ENCODE measurements at places on chromosomes 12 and 14.

DNA sequence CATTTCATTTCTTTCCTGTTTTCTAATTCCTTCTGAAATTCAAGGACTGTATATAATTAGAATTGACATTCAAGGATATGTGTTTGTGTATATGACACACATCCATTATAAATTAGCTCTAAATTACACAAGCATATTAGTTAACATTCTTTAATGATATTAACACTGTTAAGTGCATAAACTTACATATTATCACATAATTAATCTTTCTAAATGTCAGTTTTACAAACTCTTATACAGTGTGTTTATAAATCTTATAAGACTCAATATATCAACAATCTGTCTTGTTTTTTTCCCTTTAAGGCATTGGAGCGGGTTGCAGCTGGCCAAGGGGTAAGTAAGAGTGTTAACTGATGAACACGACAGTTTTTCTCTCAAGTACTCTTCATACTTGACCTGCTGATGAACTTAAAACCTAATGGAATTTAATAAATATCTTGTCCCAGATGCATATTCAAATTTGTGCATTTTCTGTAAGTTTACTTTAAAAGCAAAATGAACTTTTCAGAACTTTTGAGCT lies 76.1 kb downstream of the METTL25 start:
- no peak for DNase-seq

DNA sequence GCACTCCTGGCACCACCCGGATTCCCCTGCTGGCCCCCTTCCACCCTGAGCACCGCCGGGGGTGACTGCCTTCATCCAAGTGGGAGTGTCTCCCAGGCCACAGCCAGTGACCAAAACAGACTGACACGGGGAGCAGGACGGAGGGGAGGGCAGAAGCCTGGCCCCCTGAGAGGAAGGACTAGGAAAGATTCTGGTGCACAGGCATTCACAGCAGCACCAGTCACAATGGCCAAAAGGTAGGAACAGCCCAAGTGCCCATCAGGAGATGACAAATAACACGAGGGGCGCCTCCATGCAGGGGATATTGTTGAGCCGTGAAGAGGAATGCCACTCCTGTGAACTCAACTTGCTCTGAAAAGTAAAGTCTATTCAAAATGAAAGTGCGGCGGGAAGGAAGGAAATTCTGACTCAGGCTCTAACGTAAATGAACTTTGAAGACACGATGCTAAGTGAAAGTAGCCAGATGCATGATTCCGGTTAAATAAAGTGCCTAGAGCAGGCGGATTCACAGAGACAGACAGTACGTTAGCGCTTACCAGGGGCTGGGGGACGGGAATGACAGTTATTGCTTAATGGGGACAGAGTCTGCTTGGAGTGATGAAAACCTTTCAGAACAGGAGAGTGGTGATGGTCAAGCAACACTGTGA lies 146.1 kb upstream of the NCOR2 start:
- peak; percentile 29 for DNase-seq

DNA sequence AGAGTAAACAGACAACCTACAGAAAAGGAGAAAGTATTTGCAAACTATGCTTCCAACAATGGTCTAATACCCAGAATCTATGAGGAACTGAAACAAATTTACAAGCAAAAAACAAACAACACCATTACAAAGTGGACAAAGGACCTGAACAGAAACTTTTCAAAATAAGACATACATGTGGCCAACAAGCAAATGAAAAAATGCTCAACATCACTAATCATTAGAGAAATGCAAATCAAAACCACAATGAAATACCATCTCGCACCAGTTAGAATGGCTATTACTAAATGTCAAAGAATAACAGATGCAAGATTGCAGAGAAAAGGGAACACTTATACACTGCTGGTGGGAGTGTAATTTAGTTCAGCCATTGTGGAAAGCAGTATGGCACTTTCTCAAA lies 125.8 kb downstream of the C12orf42 start:
- DNase-seq = no peak

GRCh38 chr12:68633614-68634558 lies 23.2 kb downstream of the RAP1B start:
- no peak for DNase-seq

DNA sequence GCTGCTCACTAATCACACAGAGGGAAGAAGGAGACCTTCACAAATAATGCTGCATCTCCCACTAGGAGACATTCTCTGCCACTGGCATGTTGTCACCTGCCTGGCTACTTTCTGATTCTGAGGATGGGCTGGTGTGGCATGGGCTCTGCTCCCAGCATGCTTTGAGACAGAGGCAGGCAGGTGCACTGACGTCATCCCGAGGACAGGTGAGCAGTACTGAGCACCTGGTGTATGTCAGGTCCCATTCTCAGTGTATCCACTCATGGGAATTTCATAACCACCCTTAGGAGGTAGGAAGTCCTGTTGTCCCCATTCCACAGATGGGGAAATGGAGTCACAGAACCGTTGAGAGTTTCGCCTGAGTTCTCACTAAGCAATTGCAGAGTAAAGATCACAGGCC lies 597.9 kb downstream of the VRK1 start:
- DNase-seq = no peak

- no peak for DNase-seq
Measured at GRCh38 chr14:95623195-95623594, 63.0 kb upstream of the TCL1B start.

DNA sequence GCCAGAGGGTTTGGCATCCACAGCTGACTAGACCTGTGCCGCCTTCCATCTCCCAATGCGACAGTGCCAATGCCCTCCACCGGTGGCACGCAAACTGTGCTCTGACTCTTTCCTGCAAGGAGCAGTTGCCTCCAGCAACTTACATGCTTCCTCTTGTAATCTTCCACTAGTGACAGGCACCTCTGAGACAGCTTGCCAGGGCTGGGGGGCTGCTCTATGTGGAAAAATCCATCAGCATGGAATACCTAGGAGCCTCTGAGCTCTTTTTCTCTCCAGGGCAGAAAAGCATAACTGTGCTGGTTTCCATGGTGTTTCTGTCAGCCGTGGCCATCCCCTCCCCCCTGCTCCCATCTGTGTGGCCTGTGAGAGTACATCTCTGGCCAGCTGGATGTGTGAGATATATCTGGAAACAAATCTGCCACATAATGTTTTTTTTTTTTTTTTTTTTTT lies 110.6 kb downstream of the MYRFL start:
- no peak for DNase-seq

DNA sequence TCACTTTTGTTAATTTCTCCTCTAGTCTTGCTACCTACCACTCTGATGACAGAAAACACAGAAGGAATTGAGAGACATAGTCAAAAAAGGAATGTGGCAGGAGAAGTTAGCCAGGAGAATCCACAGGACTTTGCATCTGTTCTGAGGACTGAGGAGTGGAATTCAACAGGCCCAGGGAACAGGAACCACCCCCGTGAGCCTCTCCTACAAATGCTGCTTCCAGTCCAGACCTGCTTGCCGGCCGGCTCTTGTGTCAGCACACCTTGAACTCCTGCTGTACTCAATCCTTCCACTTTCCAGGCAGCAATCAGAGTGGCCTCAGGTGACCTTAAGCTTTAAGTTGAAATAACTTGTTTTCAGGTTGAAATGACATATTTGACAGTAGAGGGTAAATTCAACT lies 903.1 kb downstream of the BCL11B start:
- DNase-seq = no peak

GRCh38 chr14:91299121-91300115 lies 54.9 kb upstream of the GPR68 start:
- no peak for DNase-seq

- DNase-seq = no peak
Measured at GRCh38 chr12:103707446-103707845, 120.4 kb downstream of the STAB2 start.

DNA sequence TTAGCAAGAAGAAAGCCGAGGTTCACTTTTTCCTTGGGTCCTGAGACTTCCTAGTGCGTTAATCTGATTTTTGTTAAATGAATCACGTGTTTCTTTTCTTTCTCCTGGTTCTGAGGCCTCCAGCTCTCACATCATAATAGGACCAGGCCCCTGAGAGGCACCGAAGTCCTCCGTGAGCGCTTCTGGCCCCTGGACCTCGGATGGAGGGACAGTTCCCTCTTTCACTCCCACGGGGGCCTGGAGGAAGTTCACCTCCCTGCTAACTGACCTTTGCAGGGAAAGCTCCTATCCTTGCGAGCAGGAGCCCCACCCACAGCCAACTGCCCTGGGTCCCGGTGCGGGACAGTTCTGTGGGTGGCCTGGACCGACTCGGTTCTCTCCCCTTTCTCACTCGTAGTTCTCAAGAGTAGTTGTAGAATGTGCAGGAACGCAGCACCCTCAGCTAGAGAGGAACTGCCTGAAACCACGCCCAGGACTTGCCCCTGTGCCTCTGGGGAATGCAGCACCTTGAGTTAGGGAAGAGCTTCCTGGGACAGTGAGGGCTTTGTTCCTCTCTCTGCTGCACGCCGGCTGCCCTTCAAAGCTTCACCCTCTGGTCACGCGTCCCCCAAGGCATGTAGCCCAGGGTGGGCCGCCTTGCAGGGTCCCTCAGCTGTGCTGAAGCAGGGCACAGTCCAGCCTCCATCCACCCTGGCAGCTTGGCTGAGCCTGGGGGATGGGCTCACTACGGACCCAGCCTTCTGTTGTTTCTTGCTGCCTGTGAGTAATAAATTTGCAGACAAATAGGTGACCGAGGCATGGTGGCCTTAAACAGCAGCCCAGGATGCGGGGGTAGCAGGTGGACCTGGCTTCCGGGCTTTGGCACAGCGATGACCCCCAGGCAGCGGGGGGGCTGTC lies 264.6 kb downstream of the ADGRD1 start:
- no peak for DNase-seq

DNA sequence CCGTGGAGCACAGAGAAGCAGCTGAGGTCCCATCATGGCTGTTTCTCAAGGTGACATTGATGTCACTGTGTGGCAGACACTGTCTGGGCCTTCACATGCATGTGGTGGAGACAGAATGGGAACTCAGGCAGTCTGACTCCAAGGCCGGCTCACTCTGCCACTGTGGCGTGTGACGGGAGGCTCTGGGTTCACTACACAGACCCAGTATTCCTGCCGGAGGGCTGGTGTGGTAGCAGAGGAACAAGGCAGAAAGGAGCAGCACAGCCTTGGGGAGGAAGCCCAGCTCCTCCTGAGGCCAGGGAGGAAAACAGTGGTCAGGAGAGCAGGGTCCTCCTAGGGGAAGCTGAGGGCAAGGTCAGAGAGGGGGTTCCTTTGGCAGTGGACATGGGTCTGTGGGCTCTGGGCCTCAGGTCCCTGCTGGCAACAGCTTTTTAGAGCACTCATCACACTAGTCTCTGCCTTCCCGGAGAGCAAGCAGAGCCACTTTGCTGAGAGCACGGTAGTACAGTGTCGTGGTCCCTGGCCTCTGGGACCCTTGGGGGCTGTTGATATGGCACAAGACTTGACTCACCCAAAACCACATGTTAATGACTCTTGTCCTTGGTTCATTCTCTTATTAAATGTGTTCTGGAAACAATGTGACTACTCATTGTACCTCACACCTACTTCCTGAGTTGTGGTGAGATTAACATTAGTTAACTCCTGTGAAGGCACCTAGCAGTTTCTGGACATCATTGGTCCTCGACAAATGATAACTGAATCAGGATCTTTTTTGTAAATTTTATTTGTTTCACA lies 21.3 kb downstream of the DCAF4 start:
- no peak for DNase-seq

GRCh38 chr14:74506411-74506851 lies 12.9 kb downstream of the ISCA2 start:
- no peak for DNase-seq

- DNase-seq = no peak
Measured at GRCh38 chr12:89768586-89769482, 60.2 kb upstream of the ATP2B1 start.

DNA sequence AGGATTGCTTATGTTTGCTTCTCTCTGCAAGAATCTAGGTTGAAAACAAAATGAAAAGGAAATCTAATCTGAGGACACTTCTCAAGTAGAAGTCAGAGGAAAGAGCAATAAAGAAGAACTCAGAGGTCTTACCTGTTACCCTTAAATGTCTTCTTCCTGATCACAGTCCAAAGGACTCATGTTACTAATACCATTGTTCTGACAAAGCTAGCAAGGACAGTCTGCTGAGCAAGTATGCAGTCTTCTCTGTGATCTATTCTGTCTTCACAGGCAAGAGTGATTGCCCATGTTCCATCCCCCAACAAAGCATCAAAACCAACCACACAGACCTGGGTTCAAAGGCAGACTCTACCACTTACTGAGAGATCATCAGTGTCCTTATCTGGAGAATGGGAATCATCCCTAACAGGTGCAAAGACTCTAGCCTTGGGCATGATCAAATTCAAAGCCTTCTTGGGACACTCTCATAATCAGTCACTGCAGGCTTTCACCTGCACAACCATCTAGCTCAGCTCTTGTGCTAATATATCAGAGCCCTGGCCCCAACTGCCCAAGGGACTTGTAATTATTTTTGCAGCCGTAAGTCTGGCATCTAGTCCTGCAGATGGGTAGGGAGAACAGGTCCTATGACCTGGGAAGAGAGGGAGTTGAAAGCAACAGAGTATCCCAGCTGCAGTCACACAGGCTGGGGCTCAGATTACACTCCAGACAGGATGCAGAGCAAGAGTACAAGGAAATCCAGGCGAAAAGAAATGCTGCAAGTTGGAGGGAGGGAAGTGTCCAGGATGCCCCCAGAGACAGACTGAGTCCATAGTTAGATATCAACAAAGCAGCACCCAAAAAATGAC lies 97.9 kb upstream of the NUDT4 start:
- DNase-seq = no peak

- no peak for DNase-seq
Measured at GRCh38 chr14:89461256-89461655, 44.2 kb upstream of the FOXN3 start.

DNA sequence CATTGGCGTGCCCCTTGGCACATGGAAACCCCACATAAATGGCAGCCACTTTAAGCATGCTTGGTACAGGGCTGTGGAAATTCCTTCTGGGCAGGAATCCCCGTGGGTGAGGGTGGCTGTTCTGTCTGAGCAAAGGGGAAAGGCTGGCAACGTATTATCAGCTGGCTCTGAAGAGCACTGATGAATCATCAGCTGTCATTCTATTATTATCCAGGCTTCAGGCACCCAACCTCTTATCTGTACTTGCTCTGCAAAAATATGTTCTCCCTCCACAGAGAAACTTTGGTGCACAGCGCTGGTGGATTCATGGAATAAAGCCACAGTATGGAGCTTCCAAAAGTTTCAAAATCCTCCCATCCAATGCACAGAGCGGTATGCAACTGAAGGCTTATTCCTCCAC lies 167.1 kb downstream of the TBX5 start:
- DNase-seq = no peak

- DNase-seq = no peak
Measured at GRCh38 chr12:82504409-82504808, 146.1 kb downstream of the METTL25 start.

- DNase-seq = no peak
Measured at GRCh38 chr12:29533815-29534489, 36.5 kb upstream of the OVCH1 start.

DNA sequence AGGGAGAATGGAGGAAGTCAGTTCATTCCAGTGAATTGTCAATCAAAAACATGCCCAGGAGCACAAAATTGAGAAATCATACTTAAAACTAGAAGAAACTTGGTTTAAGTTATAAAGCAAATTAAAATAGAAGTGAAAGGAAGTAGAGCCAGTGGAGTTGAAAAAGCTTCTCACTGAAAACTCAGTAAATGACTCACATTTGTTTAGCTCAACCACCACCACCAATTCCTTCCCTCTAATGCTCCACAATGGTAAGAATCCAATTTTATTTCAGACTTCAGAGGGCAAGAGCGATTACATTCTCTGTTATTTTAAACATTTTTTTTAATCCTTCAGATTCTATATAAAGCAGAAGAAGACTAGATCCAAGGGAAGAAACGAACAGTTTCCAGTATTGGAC lies 19.4 kb downstream of the UTP20 start:
- DNase-seq = no peak

GRCh38 chr14:21734457-21735074 lies 60.9 kb upstream of the OR4E1 start:
- no peak for DNase-seq

GRCh38 chr12:85807730-85808129 lies 28.5 kb downstream of the RASSF9 start:
- no peak for DNase-seq

Measured in stimulated activated CD8-positive, alpha-beta memory T cell treated with anti-CD3 and anti-CD28 coated beads, Interleukin-2, amount 100 ng/mL, for 48 hours (primary cell).